ENCODE measurements at places on chromosomes 2 and 18. TPM values are rescaled to one million over a fixed set of nuclear protein-coding genes. Genes with fewer than 3 reads are reported as not detected.

EMILIN1 gene
- 0.25 TPM for total RNA-seq

PMAIP1 gene
- total RNA-seq: 100 TPM

GALR1 gene
- total RNA-seq: not detected

RNF181 gene
- 41.5 TPM for total RNA-seq

TRIB2 gene
- 102 TPM for total RNA-seq

TUBA3D gene
- not detected for total RNA-seq

SPP2 gene
- not detected for total RNA-seq

UGT1A3 gene
- total RNA-seq: not detected

TOGARAM2 gene
- 2.3 TPM for total RNA-seq

FBLN7 gene
- 27.2 TPM for total RNA-seq

CPO gene
- total RNA-seq: not detected

TPO gene
- total RNA-seq: not detected

ANTXR1 gene
- total RNA-seq: not detected

CHPF gene
- 7.1 TPM for total RNA-seq

ATP6V1C2 gene
- not detected for total RNA-seq

ALLC gene
- not detected for total RNA-seq

CNRIP1 gene
- total RNA-seq: not detected

FOXD4L1 gene
- not detected for total RNA-seq

CFAP210 gene
- total RNA-seq: 2.2 TPM

CFAP65 gene
- not detected for total RNA-seq

SPAG16 gene
- 3.2 TPM for total RNA-seq

TBR1 gene
- total RNA-seq: not detected

ST6GAL2 gene
- not detected for total RNA-seq

TEKT4 gene
- not detected for total RNA-seq

LINC00305 gene
- total RNA-seq: not detected

LRRC30 gene
- total RNA-seq: not detected

CIB4 gene
- not detected for total RNA-seq

BOK gene
- not detected for total RNA-seq

DOCK10 gene
- 209 TPM for total RNA-seq

RAX gene
- not detected for total RNA-seq

NXPH2 gene
- not detected for total RNA-seq

TEX44 gene
- not detected for total RNA-seq

AP1S3 gene
- total RNA-seq: 0.50 TPM

MAP3K19 gene
- not detected for total RNA-seq

PTCD3 gene
- total RNA-seq: 161 TPM

VAMP8 gene
- 32.3 TPM for total RNA-seq

CRYGC gene
- not detected for total RNA-seq

RNF152 gene
- 0.60 TPM for total RNA-seq

KCNK3 gene
- total RNA-seq: not detected

FAP gene
- total RNA-seq: not detected

LYPD1 gene
- total RNA-seq: not detected

POTEE gene
- not detected for total RNA-seq

C2orf78 gene
- not detected for total RNA-seq

AQP12B gene
- total RNA-seq: not detected

Measured in CD4-positive, alpha-beta T cell (primary cell).